ENCODE measurements at places on chromosomes 7 and 10. TPM values are rescaled to one million over a fixed set of nuclear protein-coding genes. Genes with fewer than 3 reads are reported as not detected.

Gene STN1
- 36.8 TPM for total RNA-seq

Gene ZC3HAV1L
- total RNA-seq: 20.2 TPM

Gene JCAD
- 91.2 TPM for total RNA-seq

Gene MMD2
- total RNA-seq: not detected

Gene TLX1
- total RNA-seq: not detected

Gene METTL27
- total RNA-seq: 5.0 TPM

Gene NME8
- total RNA-seq: not detected

Gene HIPK2
- total RNA-seq: 35.9 TPM

Gene MAD1L1
- 44.9 TPM for total RNA-seq

Gene CFTR
- not detected for total RNA-seq

Gene TRIM4
- 28.3 TPM for total RNA-seq

Gene CFAP58
- 0.30 TPM for total RNA-seq

Gene AKR1C4
- total RNA-seq: not detected

Gene CALML5
- not detected for total RNA-seq

Gene MPP7
- total RNA-seq: 0.59 TPM

Gene CH25H
- total RNA-seq: not detected

Gene SAMD9
- total RNA-seq: 11.9 TPM

Gene TIMM23B
- total RNA-seq: 22.9 TPM

Gene NODAL
- not detected for total RNA-seq

Gene PDK4
- total RNA-seq: under 0.01 TPM

Gene HPSE2
- total RNA-seq: not detected

Gene HOXA2
- 0.30 TPM for total RNA-seq

Gene PDCD11
- total RNA-seq: 63.7 TPM

Gene NPFFR1
- total RNA-seq: not detected

Gene PNLIPRP3
- not detected for total RNA-seq

Gene TAS2R4
- 1.4 TPM for total RNA-seq

Gene LARP4B
- 19.9 TPM for total RNA-seq

Gene EEPD1
- 1.5 TPM for total RNA-seq

Gene FAM131B
- total RNA-seq: 4.0 TPM

Gene BMS1
- total RNA-seq: 24.3 TPM

Gene POLR2J2
- total RNA-seq: 2.7 TPM

Gene ATRNL1
- total RNA-seq: 0.97 TPM

Gene FBXO24
- total RNA-seq: 0.30 TPM

Gene TMEM236
- under 0.01 TPM for total RNA-seq

Gene TWIST1
- total RNA-seq: 24.9 TPM

Gene HTR5A
- not detected for total RNA-seq

Gene NPSR1
- total RNA-seq: not detected

Gene C10orf53
- not detected for total RNA-seq

Gene NRCAM
- 0.28 TPM for total RNA-seq

Gene GDF2
- total RNA-seq: not detected

Gene SLC13A1
- total RNA-seq: not detected

Gene ZNF804B
- total RNA-seq: not detected

Data from smooth muscle cell of the umbilical artery (primary cell).